ENCODE measurements at places on chromosomes 2 and 18.
A peak's percentile ranks its signal among the peaks of the same experiment; 100 is the strongest.

DNA sequence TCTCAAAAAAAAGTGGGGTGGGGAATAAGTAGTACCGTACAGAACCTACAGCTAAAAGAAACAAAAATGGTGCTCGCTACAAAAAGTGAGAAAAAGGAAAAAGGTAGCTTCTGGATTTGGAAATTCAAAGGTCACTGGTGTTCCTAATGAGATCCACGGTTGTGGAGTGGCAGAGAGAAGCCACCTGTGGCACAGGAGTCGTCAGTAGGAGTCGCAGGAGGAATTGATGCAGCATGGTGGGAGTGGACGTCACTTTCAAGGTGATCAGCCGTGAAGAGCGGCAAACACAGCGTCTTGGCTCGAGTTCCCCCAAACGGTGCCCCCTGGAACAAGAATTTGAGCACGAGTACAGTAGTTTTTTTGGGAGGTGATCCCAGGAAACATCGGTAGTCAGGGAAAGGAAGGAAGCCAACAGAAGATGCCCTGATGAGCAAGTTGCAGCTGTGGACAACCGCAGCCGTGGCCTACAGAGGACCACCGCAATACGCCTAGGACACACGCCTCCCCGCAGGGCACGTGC lies 1.4 kb upstream of the TTL start:
- no peak for DNase-seq

DNA sequence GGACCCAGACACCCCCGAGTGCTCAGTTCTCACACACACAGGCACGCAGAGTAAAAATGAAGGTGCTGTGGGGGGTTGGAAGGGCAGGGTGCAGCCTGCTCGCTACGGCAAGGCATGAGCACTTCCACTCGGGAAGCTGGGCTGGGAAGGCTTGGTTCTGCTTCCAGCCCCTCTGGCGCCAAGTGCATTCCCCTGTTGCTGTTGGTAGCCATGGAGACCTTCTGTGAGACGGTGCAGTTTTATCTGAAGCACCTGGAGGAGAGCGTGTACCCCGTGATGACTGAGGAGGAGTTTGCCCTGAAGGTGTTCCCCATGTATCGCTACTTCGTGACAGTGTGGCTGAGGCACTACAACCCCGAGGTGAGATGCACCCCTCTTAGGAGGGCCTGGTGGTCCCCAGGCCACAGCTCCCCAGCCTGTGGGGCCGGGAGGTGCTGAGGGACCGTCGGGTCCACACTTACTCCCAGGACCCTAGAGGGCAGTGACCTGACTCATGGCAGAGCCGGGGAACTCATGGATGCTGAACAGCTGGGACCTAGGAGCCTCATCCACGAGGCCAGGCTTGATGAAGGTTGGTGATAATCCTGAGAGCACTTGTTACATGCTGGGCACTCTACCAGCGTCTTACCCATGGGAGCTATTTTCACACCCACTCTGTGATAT lies 15.5 kb downstream of the MROH2A start:
- no peak for DNase-seq

- DNase-seq, result peak; percentile 1
These were observed 492.8 kb upstream of the FSIP2 start for GRCh38 chr2:185245806-185246205.

DNA sequence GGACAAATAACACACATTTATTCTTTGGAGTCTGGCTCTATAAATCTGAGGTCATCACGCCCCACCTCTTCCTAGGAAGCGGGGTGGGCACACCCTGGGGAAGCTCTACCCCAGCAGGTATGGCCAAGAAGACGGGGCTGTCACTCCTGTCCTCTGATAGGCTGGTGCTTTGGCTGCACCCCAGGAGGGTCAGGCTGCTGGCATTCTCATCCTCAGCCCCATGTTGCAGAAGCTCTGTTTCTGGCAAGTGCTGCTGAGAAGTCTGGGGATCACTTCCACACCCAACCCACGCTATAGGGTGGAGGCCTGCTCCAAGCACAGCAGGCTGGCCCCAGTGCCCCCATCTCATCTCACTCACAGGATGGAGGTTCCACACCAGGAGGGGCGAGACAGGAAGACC lies 17.6 kb downstream of the ARHGEF4 start:
- DNase-seq, result no peak

DNA sequence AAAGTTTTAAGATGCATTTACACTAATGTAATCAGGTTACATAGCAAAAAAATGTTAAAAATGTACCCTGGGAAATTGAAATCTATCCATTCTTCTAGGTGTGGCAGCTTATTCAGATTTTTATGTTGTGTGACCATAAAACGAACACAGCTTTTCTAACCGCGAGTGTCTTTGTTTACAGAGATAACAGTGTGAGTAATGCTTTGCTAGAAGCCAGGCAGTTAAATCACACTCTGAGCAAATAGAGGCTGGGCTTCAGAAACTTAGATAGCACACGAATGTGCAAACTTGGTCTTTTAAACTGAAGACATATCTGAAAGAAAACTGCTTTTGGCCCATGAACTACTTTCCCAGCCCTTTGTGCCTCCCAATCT lies 116.1 kb downstream of the SPTBN1 start:
- peak; percentile 97 for DNase-seq

DNA sequence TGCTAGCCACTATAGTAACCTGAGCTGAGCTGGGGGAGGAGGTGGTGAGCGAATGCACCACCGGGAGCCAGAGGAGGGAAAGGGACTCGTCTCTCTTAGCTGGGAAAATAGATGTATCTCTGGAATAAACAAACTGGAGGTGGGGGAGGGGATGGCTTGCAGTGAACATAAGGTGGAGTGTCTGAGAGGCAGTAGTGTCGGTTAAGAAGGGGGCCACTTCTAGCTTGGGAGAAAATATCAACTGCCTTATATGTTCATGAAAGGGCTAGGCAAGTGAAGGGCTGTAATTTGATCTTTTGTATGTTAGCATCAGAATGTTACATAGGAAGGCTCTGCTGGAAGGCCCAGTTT lies 2.2 kb downstream of the SETBP1 start:
- no peak for DNase-seq

DNA sequence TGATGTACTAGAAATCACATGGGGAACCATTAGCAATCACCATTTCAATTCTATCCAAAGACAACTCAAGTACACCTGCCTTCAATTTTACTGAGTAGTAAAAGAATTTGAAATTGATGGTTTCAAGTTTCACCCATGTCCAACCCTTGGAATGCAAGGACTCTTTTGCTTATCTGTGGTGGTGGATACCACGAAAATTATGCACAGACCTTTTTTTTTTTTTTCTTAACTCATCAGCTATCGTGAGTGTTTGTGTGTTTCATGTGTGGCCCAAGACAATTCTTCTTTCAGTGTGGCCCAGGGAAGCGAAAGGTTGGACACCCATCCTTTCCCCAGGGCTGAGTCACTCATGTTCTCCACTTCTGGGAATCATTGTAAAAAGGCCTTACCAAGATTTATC lies 23.1 kb downstream of the ID2 start:
- DNase-seq, result peak; percentile 6

GRCh38 chr18:36697905-36698304 lies 130.9 kb downstream of the TPGS2 start:
- peak; percentile 88 for DNase-seq

DNA sequence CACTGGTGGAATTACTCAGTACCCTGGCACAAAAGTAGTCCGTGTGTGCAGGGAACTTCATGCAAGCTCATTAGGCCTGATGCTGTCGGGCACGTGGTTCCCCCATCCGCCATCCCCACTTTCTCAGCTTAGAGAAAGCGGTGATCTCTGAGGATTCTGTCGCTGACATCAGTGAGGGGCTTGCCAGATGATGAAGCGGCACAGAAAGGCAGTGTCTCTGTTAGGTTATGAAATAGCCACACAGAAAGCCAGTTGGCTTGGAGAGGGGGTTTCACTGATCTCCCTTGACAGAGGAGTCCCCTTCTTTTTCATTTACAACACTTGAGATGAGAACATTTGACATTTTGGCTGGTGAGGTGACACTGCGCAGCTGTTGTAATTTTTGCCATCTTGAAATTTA lies 179.7 kb downstream of the FAM210A start:
- no peak for DNase-seq

GRCh38 chr2:144010096-144010836 lies 509.7 kb downstream of the ZEB2 start:
- DNase-seq, result no peak

DNA sequence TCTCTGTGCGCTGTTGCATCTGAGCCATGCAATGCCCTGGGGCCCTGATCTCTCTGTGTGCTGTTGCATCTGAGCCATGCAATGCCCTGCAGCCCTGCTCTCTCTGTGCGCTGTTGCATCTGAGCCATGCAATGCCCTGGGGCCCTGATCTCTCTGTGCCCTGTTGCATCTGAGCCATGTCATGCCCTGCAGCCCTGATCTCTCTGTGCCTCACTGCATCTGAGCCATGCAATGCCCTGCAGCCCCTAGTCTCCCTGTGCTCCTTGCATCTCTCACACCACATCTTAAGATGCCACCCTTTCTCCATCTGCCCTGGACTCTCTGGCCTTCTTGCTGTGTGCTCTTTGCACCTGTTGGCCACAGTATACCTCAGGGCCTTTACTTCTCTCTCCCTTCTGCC lies 56.2 kb downstream of the SOX11 start:
- no peak for DNase-seq

DNA sequence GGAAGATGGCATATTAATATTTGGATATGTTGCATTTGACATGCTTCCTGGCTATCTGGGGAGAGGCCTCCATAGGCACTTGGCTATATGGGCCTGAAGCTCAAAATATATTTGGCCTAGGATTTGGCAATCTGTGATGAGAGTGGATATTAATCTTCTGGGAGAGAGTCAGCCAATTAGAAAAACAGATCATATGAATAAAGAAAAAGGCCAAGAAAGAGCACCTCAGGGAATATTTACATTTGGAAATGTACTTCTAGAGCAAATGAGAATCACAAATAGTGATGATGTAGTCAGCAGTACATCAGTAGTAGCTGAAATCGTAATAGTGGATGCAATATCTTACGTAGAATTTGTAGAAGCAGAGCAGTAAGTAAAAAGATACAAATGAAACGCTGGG lies 277.0 kb downstream of the CTNNA2 start:
- no peak for DNase-seq

DNA sequence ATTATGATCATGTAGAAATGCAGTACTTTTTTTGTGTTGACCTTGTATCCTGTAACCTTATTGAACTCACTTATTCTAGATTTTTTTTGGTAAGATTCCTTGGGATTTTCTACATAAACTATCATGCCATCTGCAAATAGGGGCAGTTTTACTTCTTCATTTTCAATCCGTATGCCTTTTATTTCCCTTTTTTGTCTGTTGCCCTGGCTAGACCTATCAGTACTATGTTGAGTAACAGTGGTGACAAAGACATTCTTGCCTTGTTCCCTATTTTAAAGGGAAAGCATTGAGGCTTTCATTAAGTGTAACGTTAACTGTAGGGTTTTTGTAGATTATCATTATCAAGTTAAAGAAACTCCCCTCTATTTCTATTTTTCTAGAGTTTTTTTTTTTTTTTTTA lies 92.3 kb downstream of the LYPD1 start:
- DNase-seq, result no peak

DNA sequence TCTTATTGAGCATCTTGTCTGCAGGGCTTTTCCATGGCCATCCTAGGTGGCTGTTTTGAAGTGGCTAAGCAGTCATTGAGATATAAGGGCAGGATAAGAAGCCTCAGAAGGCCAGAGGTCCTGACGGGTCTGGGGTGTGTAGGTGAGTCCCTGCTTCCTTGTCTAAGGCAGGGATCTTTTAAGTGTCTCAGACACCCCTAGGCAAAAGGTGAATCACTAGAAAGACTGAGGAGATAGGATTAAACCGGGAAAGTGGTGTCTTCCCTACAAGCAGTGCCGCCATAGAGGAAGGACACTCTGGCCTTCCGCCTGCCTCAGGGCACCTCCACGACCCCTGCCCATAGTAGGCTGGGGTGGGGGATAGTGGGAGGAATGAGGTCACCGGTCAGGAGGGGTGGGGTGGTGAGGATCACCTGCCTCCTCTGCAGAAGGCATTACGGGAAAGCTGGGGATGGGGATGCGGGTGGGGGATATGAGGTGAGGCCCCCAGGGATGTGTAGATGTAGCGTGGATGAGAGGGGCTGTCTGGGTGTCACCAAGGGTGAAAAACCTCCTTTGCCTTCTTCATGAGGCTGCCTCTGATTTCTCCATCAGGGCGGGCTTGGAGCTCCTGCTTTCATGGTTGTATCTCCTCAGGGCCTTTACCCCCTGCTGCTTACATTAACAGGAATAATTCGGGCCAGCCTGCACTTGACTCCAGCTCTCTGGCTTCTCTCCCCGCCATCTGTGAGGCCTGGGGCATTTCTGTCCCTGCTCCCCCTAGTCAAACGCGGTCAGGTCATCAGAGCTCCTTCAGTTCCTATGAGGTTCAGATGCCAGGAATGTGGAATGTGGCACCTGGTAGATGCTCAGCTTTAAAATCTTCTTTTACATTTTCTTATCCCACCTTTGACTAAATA lies 244.0 kb downstream of the DYSF start:
- no peak for DNase-seq

DNA sequence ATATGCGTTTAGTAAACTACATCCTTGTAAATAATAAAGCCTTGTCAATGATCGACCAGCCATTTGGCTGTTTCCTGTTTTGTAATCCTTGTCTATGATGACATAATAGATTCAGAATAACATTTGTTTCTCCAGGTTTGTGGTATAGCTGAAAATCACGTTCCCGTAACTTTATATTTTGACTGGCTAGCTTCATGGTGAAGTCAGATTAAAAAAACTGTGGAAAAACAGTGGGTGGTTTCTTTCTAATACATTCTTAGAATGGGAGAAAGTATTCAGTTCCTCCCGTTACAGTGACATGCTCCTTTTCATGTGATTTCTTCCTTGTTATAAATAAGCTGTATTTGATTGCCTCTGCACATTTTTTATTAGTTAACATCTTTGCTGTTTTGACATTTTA lies 366.9 kb downstream of the NYAP2 start:
- DNase-seq, result peak; percentile 33

GRCh38 chr2:47346107-47346506 lies 56.8 kb upstream of the MSH2 start:
- DNase-seq, result no peak

DNA sequence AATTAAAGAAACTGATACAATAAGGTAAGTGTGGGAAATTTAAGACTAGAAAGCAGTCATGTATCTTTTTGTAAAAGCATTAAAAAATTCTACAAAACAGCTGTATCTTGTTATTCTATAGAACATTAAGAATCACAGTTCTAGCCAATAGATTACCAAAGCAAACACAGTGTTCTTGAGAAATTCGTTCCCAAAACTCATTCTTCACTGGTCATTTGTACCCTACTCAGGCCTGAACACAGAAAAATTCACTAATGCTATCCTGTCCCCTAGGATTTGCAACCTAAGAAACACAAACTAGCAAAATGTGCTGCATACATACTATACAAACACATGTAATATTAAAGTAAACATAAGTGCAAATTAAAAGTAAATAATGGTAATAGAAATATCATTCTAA lies 29.1 kb downstream of the ERMN start:
- DNase-seq, result no peak

DNA sequence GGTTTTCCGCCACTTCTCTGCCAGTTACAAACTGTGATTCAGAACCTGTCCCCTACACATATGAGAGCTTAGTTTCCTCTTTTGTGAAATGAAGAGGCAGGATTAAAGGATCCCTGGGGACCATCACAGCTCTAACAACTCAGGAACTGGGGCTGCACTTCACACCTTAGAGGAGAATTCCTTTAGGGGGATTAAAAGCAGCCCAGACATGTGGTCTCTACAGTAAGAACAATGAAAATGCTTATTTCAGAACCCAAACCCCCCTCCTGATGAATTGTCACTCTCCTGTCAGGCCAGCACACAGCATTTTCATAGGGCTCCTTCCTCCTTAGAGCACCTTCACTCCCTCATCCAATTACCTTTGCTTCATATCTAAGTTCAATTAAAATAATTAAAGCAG lies 101.5 kb upstream of the NEDD4L start:
- DNase-seq, result no peak

GRCh38 chr2:31238126-31238905 lies 4.4 kb downstream of the EHD3 start:
- no peak for DNase-seq

GRCh38 chr2:234436482-234436837 lies 60.4 kb downstream of the ARL4C start:
- no peak for DNase-seq

All from fibroblast of the aortic adventitia (primary cell).